Right renal pelvis (tissue), 4 donors: ENCODE measurements at places on chromosomes 12 and 14.

- DNase-seq, result no peak
Observed at GRCh38 chr12:114627393-114627792, 56.6 kb downstream of the TBX3 start.

- DNase-seq, result no peak
Observed at GRCh38 chr12:116642683-116643082, 83.5 kb downstream of the MAP1LC3B2 start.

- DNase-seq, result no peak
Observed at GRCh38 chr12:34406996-34407300, 384.7 kb downstream of the ALG10 start.

DNA sequence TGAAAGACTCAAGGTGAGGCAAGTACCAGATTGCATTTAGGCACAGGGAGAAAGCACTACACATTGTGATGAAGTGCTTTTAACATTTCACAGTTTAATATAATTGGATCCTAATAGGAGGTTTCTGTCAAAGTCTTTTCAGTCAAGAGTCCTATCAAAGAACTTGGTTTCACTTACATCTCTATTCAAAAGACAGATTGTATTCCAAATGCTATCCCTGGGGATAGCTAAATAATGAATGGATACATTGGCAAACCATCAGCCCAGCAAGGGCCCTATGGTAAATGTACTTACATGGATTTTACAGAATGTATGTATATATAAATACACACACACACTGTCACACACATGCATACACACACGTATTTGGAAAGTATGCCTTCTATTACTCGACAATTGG, 655.5 kb upstream of the FLRT2 start:
- DNase-seq, result no peak

GRCh38 chr12:91105807-91106206, 5.5 kb downstream of the LUM start:
- DNase-seq, result no peak

DNA sequence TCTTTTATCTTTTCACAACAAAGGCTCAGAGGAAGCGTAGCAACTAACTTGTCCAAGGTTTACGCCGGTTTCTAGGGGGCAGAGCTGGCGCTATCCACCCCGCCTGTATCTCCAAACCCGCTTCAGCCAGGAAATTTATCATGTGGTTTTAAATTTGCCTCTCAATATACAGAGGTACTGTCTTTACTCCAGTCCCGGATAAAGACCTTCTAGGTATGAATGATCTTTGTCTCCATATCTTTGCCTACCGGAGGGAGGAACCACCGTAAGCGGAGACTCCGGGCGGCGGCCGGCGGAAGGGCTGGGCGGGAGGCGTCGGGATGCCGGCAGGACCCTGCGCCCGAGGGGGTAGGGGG, 693 bp upstream of the RIMKLB start:
- no peak for DNase-seq
